ENCODE measurements at places on chromosomes 2 and 18. TPM values are rescaled to one million over a fixed set of nuclear protein-coding genes. Genes with fewer than 3 reads are reported as not detected.
A peak's percentile ranks its signal among the peaks of the same experiment; 100 is the strongest.

The ADAM17 gene
- 61.3 TPM for total RNA-seq

The ABCG8 gene
- total RNA-seq, result not detected

The TDRD15 gene
- not detected for total RNA-seq

The MBOAT2 gene
- total RNA-seq, result 32.2 TPM

The RGPD4 gene
- not detected for total RNA-seq

DNA sequence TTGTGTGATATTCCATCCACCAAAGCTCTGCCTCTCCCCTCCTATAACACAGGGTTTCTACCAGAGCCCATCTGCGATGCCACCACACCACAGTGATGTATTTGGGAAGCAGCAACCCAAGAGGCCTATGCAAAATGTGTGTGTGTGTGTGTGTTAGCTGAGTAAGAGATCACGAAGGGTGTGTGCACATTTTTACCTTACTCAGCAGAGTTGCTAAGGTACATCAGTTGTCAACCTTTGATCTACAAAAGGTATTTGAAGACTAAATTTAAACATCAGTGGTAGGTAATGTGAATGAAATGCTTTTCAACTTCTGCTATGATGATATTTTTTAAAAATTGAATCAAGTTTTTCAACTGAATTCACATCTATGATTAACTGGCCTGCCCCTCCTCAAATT, 227.6 kb downstream of the FBXO15 start:
- no peak for DNase-seq

DNA sequence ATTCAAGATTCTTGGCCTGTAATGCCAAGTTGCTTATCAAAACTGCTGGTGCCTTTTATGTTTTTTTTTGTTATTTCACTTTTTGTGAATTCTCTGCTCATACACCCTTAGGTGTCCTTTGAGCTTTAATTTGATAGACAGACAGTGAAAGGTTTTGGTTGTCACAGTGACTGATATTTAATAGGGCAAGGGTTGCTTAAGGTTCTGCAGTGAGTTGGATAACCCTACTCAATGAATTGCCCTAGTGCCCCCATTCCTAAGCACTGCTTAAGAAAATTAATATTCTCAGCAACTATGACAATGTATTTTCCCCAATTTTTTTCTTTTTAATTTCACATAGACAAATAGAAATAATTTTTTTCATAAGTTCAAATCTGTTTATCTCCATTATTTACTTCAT, 15.4 kb downstream of the PPIG start:
- DNase-seq, result no peak

- peak; percentile 96 for DNase-seq
Measured at GRCh38 chr2:238155051-238155760, 3.6 kb upstream of the ERFE start.

GRCh38 chr2:186069676-186070075, 331.1 kb downstream of the FSIP2 start:
- no peak for DNase-seq

GRCh38 chr2:152929628-152930027, 211.2 kb downstream of the ARL6IP6 start:
- DNase-seq, result no peak

GRCh38 chr2:3728104-3729054, 25.0 kb downstream of the DCDC2C start:
- no peak for DNase-seq

- peak; percentile 69 for DNase-seq
Measured at GRCh38 chr2:634636-635388, 42.4 kb downstream of the TMEM18 start.

DNA sequence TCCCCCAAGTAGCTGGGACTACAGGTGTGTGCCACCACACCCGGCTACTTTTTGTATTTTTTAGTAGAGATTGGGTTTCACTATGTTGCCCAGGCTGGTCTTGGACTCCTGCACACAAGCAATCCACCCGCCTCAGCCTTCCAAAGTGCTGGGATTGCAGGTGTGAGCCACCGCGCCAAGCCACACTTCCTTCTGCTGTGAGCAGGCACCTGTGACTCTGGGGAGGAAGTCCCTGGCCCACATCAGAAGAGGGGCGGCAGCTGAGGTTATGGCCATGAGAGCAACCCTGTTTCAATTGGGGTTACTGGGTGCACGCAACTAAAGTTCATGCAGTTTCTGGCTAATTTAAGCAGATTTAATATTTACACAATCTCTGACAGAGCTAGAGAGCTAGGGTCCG, 91.0 kb downstream of the PLB1 start:
- no peak for DNase-seq

- DNase-seq, result peak; percentile 65
Measured at GRCh38 chr2:67259556-67260342, 137.4 kb upstream of the ETAA1 start.

DNA sequence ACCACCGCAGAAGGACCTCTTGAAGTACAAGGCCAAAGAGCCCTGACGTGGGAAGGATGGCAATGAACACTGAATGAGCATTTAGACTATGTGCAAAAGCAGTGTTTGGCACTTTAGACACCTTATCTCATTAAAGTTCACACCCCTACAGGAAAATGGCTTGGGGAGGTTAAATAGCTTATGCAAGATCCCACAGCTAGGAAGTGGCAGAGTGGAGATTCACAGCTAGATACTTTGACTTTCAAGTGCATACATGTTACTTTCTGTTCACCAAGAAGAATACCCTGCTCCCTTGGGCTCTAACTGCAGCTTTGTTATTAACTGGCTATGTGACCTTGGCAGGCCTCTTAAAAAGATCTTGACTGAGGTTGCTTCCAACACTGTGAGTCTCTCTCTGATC, 58.2 kb downstream of the ICOS start:
- DNase-seq, result no peak

- DNase-seq, result no peak
Measured at GRCh38 chr18:67618061-67618460, 101.5 kb upstream of the DSEL start.

GRCh38 chr2:189076572-189076971, 102.4 kb downstream of the COL3A1 start:
- no peak for DNase-seq

DNA sequence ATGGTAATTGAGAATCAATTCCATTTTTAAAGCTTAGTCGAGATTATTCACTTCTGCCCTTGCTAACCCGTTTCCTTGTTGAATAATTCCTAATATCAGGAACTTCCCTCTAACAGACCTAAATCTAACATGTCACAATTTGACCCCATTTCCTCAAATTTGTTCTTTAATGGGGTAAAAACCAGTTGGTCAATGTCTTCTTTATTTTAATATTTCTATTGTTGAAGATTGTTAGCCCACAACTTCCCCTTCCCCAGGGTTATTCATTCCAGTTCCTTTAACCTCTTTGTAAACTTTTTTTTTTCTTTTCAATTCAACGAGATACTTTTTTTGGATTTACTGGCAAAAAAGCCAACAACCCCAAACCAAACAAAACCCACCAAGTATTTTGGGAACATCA, 7.3 kb downstream of the TNFRSF11A start:
- no peak for DNase-seq

GRCh38 chr18:75255094-75255493, 44.5 kb downstream of the TSHZ1 start:
- DNase-seq, result no peak

- no peak for DNase-seq
Measured at GRCh38 chr2:160453111-160453820, 40.3 kb downstream of the RBMS1 start.

DNA sequence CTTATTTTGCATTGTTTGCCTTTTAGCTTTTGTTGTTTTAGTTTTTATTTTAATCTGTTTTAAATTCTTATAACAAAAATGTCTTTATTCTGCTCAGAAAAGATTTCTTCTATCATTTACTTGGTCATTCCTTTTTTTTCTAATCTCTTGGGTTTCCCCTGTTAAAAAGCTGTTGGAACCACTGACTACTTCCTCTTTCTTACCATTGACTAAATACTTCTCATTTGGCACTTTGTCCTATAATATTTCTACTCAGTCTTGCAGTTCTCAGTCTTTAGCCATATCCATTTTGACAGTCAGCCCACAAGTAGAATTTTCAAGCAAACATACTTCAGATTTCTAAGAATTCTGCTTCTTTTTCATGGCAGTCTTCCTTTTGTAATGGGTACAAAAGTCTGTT, 567.2 kb downstream of the SATB2 start:
- no peak for DNase-seq

GRCh38 chr18:57209713-57210106, 62.8 kb downstream of the BOD1L2 start:
- DNase-seq, result no peak

- DNase-seq, result no peak
Measured at GRCh38 chr2:16247326-16248122, 307.2 kb downstream of the MYCN start.

GRCh38 chr2:197950724-197951123, 146.3 kb downstream of the PLCL1 start:
- no peak for DNase-seq

Measured in kidney epithelial cell (primary cell).